RWPE2 (cell line): ENCODE measurements at places on chromosomes 3 and 15.

DNA sequence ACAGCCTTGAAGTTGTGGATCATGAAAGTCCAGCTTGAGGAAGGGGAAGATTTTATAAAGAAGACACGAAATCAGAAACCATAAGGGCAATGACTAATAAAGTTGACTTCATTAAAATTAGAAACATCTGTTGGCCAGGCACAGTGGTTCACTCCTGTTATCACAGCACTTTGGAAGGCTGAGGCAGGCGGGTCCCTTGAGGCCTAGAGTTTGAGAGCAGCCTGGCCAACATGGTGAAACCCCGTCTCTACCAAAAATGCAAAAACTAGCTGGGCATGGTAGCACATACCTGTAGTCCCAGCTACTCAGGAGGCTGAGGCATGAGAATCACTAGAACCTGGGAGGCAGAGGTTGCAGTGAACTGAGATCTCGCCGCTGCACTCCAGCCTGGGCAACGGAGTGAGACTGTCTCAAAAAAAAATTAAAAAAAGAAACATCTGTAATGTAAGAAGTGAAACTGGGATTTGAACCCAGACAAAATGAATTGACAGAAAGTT is 7.9 kb upstream of the UBXN7 start:
- DNase-seq = no peak

GRCh38 chr3:5304789-5305683 is 117.5 kb downstream of the EDEM1 start:
- DNase-seq = no peak

- DNase-seq = no peak
These were observed 1.2 kb downstream of the ACP3 start for GRCh38 chr3:132318451-132318850.

GRCh38 chr3:86634361-86634760 is 356.6 kb downstream of the VGLL3 start:
- no peak for DNase-seq

- DNase-seq = no peak
These were observed 108.8 kb upstream of the PLAAT1 start for GRCh38 chr3:193132241-193132640.

- DNase-seq = no peak
These were observed 194.9 kb downstream of the ARRDC4 start for GRCh38 chr15:98155356-98155755.

- DNase-seq = no peak
These were observed 106.6 kb downstream of the FOXP1 start for GRCh38 chr3:71476950-71477349.

DNA sequence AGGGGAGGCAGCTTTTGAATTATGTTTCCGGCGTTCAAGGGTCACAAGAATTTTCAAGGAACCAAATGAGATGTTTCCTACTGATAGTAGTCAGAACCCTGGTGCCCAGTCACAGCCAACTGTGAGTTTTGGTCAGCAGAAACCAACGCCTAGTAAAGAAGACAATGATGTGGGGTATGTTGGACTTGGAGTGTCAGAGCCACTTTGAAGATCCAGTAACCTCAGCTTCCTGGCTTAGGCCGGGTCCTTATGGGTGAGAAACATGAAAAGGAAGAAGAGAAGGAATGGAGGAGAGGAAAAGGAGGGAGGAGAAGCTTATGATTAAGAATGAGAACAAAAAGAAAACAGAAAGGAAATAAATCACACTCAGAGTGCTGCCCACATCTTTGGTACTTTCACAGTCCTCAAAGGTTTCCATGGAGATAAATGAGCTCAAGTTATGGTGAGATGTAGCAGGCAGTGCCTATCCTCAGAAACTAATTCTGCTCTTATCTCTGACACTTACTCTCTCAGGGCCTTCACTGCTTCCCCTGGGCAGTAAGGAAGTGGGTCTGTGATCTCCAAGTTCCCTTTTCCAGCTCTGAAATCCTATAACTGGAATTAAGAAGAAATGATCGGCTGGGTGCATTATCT is 2.0 kb upstream of the MCF2L2 start:
- no peak for DNase-seq

- DNase-seq = no peak
These were observed 455.4 kb downstream of the RAP2B start for GRCh38 chr3:153617463-153617862.

DNA sequence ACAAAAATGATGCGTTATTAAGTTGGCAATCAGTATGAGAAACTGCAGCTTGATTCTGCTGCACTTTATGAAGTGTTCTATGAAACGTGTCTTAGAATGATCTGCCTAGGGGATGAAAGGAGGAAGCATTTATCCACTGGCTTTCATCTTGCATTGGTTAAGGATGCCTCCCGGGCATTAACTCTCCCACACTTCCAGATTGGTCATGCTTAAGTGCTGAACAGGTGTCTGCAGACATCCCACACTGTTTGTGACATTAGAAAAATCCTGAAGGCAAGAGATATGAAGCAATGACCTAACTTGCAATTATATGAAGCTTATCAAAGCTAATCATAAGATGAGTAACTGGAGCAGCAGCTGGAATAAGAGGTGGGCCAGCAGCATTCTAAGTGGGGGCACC is 437.3 kb downstream of the NSUN3 start:
- no peak for DNase-seq

- DNase-seq = no peak
These were observed 643 bp downstream of the MYO5A start for GRCh38 chr15:52527911-52528563.

DNA sequence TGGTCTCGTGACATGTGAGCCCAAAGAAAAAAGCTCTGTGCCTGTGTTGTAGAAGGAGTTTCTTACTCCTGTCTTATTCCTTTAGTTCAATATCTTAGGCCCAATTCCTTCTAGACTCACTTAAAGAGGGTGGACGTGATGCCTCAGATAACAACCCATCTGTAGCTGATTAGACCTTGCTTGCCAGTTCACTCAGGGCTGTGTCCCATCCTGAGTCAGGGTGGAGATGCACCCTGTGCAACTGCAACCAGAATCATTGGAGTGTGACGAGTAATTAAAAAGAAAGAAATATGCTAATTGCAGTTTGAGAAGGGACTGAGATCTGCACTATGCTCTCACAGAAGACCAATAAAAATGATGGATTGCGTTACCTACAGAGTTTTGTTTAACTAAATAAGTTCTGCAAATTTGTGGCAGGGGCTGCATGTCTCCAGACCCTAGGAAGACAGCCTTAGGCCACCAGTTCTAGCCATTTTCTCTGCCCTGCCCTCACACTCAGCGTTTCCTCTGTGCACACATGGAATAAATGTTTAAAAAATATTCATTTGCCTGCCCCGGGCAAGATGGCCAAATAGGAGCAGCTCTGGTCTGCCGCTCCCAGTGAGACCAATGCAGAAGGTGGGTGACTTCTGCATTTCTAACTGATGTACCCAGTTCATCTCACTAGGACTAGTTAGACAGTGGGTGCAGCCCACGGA is 83.0 kb downstream of the MOBP start:
- no peak for DNase-seq

DNA sequence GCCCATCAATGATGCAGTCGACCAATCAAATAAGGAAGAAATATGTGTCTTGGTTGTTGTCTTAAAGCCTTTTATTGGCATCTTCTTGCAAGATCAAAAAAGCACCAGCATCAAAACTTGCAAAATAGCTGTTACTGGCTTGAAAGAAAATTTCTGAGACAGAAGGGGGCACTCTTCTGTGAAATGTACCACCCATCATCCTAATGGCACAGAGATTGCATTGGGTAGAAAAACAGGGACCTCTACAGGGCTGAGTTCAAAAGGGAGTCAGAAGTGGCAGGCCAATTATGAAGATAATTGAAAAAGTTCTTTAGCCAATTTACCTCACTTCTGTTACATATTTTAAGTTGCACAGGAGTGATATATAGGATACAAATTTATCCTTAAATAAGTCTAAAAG is 122.3 kb upstream of the GPR149 start:
- no peak for DNase-seq

DNA sequence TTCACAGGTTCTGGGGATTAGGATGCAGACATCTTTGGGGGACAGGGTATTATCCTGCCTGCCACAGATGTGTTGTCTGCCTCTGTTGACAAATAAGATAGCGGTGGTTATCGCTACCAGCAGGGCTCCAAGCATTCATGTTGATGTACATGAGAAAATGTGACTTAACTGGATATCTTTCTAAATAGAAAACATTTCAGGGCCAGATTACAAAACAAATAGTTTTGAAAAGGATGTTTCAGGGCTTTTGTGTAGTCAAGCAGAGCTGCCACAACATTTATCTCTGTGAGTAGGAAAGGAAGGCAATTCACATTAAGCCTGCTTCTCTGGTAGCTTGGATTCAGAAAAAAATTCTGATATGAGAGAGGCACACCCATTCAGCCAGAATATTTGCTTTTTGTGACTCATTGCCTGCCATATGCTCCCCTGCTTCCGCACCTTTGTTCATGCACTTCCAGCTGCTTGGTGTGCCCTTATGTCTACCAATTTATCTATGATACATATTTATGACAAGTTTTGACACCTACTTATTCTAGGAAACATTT is 22.8 kb downstream of the PLS1 start:
- DNase-seq = no peak

GRCh38 chr3:71725271-71725991 is at the start of gene EIF4E3:
EIF4E3 (minus strand) TSS chr3:71725402; CDS start chr3:71725367, 35 bp downstream.
- no peak for DNase-seq

DNA sequence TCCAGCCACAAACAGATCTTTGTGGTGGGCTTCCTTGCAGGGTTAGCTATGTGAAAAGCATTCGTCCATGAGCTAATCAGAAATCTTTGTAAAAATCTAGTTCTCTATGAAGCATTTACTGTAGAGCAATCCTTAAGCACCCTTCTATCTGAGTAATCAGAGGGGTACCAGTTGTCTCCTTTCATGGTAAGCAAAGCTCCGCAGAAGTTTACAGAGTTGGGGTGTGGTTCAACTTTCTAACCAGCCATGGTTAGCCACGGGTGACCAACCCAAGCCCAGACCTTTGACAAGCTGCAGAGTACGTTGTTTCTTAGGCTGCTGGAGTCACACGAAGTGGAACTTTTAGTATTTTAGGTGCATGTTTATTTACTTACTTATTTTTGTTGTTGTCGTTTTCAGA is 77.4 kb downstream of the FLNB start:
- DNase-seq = no peak

- DNase-seq = no peak
These were observed 123.2 kb downstream of the MAGI1 start for GRCh38 chr3:65915477-65915876.

DNA sequence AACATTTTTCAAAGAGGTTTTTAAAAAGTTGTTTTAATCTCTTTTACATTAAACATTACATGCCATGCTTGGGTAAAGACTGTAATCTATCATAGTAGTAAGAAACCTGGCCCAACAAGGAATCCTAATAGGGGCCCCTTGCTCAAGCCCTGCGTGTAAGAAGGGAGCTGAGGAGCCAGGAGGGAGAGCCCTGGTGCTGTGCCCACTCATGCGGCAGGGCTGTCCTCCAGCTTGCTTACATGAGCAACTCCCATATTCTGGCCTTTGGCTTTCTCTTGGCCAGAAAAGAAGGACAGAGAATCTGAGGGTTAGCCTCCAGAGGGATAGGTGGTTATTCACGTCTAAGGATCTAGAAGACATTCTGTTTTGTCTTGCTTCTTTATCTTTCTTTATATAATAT is 49.8 kb downstream of the KBTBD12 start:
- no peak for DNase-seq

- peak; percentile 11 for DNase-seq
These were observed 35.4 kb downstream of the SCN5A start for GRCh38 chr3:38614091-38614490.

GRCh38 chr3:15315003-15315402 is 17.4 kb downstream of the SH3BP5 start:
- DNase-seq = no peak

GRCh38 chr3:20700714-20701113 is 514.7 kb upstream of the SGO1 start:
- no peak for DNase-seq
